ENCODE measurements at places on chromosomes 6 and 20. TPM values are rescaled to one million over a fixed set of nuclear protein-coding genes. Genes with fewer than 3 reads are reported as not detected.
A peak's percentile ranks its signal among the peaks of the same experiment; 100 is the strongest.

PLCB1 gene
- 11.1 TPM for total RNA-seq

ME1 gene
- 55.0 TPM for total RNA-seq

CDK5RAP1 gene
- 24.9 TPM for total RNA-seq

GPLD1 gene
- 69.6 TPM for total RNA-seq

GRCh38 chr6:1164600-1164999 lies 147.3 kb upstream of the FOXQ1 start:
- no peak for DNase-seq

- DNase-seq = no peak
Measured at GRCh38 chr6:105791583-105792318, 294.4 kb upstream of the PRDM1 start.

DNA sequence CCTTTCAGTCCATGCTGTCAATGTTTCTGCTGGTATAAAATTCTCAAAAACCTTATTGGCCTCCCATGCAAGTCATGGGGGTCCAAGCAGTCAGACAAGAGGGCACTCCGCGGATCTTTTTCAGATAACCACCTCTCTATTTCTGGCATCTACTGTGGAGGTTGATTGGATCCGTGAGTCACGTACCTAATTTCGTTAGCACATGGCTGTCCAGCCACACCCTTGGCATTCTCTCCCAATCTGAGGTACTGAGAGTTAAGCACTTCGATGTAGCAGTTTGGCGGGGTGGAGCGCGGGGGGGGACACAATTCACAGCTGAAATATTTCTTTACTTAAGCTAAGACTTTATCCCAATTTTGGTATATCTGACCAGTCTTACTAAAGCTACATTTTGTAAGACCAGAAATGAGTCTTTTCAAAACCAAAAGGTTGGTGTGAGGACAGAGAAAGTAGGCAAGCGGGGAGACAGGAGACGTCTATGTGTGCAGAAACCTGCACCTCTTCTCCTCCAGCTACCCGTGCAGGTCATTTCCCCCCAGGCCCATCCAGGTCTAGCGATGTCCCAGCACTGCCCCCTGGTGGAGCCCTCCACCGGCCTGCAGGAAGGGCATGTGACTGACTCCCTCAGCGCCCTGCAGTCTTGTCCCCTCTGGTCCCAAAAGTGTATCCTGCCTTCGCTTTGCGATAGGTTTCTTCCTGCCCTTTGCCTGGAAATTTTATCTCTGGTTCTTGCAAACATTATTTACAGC lies 113.1 kb downstream of the ADAT2 start:
- peak; percentile 88 for DNase-seq

DNA sequence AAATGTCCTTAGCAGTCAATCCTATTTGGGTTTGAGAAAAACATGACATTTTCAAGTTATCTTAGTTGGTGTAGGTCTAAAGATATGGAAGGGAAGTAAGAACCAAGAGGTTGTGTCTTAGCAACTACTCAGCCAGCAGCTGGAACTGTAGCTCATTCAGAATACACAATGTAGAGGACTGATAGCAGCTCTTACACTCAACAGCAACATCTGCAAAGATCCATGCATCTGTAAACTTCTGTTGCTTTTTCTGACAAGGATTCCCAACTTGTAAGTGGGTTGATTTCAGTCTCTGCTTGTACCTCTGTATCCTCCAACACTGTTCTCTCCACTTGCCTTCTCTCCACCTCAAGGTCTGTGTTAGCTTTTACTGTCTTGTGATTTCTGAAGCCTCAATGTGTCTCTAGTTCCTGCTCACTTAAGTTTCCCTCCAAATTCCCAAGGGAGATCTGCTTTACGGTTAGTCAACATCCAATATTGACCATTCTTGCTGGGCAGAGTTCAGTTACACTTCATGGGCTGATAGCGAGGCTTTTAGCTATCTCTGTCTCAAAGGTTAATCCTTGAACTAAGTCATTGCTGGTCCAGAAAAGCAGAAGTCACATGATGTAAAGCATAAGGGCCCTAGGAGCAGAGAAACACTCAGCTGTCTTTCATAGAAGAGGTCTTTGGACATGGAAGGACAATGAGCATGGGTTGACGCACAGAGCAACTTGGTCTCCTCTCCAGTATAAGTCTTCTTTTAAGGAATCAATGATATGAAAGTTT lies 71.6 kb upstream of the LGSN start:
- DNase-seq = no peak

- no peak for DNase-seq
Measured at GRCh38 chr6:132893772-132894490, 79.6 kb downstream of the RPS12 start.

DNA sequence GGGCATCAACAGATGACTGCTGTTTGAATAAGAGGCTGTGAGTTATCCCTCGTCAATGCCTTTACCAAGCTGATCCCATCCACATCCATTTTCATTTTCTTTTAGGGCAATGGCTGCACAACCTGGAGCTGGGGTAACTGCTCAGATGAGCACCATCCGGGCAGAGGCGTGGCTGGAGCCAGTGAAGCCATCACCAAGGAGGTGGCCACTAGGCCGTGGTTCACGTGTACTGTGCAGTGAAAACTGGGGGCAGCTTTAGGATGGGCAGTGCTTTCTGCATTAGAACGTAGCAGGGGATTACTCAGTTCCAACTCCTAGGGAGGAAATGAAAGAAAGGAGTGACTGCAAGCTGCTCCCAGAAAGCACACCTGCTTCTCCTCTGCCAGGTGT lies 51.2 kb downstream of the RRBP1 start:
- DNase-seq = no peak

- no peak for DNase-seq
Measured at GRCh38 chr20:41618807-41619311, 682 bp upstream of the CHD6 start.

DNA sequence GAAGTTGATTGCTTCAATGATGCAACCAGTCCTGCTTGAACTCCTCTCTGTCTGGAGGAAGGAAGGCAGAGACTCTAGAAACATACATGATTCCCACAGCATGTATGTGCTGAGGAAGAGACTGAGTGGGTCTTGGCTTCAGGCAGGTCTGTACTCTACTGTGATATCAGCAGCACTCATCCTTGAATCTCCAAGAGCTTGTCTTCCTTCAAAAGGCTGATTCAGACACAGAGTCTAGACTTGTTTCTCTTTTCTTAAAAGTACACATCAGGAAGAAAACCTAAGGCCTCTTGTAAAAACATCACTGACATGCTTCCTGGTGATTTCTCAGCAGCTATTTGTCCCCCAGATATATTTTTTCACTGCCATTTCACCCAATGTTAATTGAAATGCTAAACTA lies 155.7 kb upstream of the HEY2 start:
- DNase-seq = no peak

GRCh38 chr6:161048641-161049040 lies 57.1 kb downstream of the MAP3K4 start:
- DNase-seq = no peak
